ENCODE measurements at places on chromosomes 4 and X. TPM values are rescaled to one million over a fixed set of nuclear protein-coding genes. Genes with fewer than 3 reads are reported as not detected.

- no peak for DNase-seq
- H3K27ac ChIP-seq: no peak overlapping the region
- H3K4me3 ChIP-seq: no peak overlapping the region
- H3K36me3 ChIP-seq: no peaks in the 10 kb centered on the region
- no peaks in the 10 kb centered on the region for H3K4me1 ChIP-seq
- H3K27me3 ChIP-seq: no peaks in the 10 kb centered on the region
Measured at GRCh38 chrX:128739539-128739938, 687.3 kb upstream of the ACTRT1 start.

DNA sequence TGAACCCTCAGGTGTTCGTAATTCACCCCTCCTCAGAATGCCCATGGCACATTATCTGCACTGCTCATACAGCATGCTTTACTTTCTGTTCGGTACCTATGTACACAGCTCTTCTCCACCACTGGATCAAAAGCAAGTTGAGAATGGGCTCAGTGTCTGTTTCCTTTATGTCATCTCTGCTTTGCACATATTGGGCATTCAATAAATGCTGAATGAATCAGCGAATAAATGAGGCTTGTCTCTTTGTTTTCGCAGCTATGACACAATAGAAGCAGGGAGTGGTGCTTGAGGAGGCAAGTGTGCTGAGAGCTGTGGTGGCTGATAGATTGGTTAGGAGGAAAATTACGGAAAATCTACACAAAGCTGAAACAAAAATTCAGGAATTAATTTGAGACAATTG is 109.1 kb upstream of the VMA21 start:
- H3K27ac ChIP-seq: no peak overlapping the region
- no peaks in the 10 kb centered on the region for H3K4me1 ChIP-seq
- H3K27me3 ChIP-seq: no peaks in the 10 kb centered on the region
- no peaks in the 10 kb centered on the region for H3K36me3 ChIP-seq

- no peaks in the 10 kb centered on the region for H3K36me3 ChIP-seq
- no peak overlapping the region for H3K4me3 ChIP-seq
- no peak for DNase-seq
- H3K27me3 ChIP-seq: no peaks in the 10 kb centered on the region
Measured at GRCh38 chr4:142728233-142728632, 117.9 kb downstream of the INPP4B start.

GRCh38 chr4:125254106-125254505 is 60.6 kb upstream of the FAT4 start:
- no peaks in the 10 kb centered on the region for H3K36me3 ChIP-seq
- no peak overlapping the region for H3K4me3 ChIP-seq
- H3K27me3 ChIP-seq: no peaks in the 10 kb centered on the region
- no peak overlapping the region for H3K27ac ChIP-seq
- DNase-seq: no peak

DNA sequence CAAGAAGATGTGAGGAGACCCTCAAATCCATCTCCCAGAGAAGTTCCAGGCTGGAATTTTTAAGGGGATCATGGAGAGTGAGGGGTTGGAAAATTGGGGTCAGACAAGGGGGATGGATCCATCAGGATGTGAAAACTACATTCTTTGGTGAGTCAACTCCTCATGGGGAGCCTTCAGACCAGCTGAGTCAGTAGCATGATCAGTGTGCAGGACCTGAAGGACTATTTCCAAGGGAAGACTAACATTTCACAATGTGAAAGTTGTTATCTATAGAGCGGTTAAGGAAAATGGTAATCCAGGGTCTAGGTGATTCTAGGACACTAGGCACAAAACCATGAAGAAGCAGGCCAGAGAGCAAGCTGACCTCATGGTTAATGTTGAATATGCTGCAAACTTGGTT is 38.6 kb upstream of the CEP135 start:
- no peaks in the 10 kb centered on the region for H3K4me1 ChIP-seq
- no peak overlapping the region for H3K27ac ChIP-seq
- H3K27me3 ChIP-seq: no peaks in the 10 kb centered on the region
- no peak for DNase-seq
- H3K4me3 ChIP-seq: no peak overlapping the region

CT83 gene
- not detected for total RNA-seq

GRCh38 chrX:2696698-2697215 is 5.7 kb downstream of the CD99 start:
- H3K4me1 ChIP-seq: peaks cover 95% of the 10 kb centered on the region
- no peaks in the 10 kb centered on the region for H3K36me3 ChIP-seq
- DNase-seq: peak; percentile 80
- peak overlapping the region; percentile 24 for H3K4me3 ChIP-seq
- H3K27me3 ChIP-seq: no peaks in the 10 kb centered on the region
- H3K27ac ChIP-seq: peak overlapping the region; percentile 39

DNA sequence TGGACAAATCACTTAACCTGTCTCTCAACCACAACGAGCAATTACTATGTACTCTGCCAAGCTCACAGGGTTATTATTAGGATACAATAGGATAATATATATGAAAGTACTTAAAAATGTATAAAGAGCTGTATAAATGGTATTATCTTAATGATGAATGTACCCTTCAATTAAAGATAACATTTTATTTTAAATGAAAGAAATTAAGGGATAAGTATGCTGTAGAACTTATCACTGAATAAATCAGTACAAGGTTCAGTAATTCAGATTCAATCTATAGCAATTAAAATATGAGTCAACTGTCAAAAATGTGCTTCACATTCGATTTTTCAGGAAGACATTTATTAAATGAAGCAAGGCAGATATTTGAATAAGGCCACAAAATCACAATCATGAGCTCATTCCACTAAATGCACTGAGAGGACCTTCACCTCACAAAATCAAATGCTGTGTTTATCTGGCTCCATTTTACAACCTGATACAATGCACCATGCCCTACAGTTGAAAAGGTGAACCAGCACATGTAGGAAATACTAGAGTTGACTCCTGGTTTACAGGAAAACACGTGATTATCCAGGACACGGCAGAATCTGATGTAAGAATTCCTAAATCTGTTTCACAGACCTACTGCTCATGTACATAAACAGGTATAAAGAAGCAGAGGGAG is 4.4 kb downstream of the LRCH2 start:
- no peak for DNase-seq
- H3K36me3 ChIP-seq: no peaks in the 10 kb centered on the region
- H3K27me3 ChIP-seq: peaks cover 3% of the 10 kb centered on the region
- no peak overlapping the region for H3K27ac ChIP-seq

SYN1 gene
- 0.27 TPM for total RNA-seq

DNA sequence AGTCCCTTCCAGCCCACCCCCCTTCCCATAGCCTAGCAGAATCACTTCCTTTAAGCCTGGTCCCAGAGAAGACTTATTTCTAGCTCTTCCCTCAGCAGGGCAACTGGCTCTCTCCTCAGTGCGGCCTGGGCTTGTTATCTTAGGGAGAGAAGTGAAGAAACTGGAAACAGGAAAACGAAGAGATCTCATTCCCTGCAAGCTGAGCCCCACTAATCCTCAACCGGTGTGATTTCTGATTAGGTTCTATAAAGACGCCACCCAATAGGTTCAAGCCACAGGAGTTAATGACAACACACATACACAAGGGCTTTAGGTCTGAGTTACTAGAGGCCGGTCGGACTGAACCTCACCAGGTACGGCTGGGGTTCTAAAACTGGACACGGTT is 3.2 kb downstream of the GSX2 start:
- no peak overlapping the region for H3K27ac ChIP-seq
- H3K4me1 ChIP-seq: peaks cover 45% of the 10 kb centered on the region
- H3K36me3 ChIP-seq: no peaks in the 10 kb centered on the region
- H3K4me3 ChIP-seq: no peak overlapping the region
- no peak for DNase-seq

STAG2 gene
- total RNA-seq: 89.4 TPM

- no peaks in the 10 kb centered on the region for H3K4me1 ChIP-seq
- no peaks in the 10 kb centered on the region for H3K36me3 ChIP-seq
- no peak overlapping the region for H3K4me3 ChIP-seq
- DNase-seq: no peak
- H3K27me3 ChIP-seq: no peaks in the 10 kb centered on the region
Measured at GRCh38 chr4:146439999-146440398, 81.7 kb downstream of the SLC10A7 start.

DNA sequence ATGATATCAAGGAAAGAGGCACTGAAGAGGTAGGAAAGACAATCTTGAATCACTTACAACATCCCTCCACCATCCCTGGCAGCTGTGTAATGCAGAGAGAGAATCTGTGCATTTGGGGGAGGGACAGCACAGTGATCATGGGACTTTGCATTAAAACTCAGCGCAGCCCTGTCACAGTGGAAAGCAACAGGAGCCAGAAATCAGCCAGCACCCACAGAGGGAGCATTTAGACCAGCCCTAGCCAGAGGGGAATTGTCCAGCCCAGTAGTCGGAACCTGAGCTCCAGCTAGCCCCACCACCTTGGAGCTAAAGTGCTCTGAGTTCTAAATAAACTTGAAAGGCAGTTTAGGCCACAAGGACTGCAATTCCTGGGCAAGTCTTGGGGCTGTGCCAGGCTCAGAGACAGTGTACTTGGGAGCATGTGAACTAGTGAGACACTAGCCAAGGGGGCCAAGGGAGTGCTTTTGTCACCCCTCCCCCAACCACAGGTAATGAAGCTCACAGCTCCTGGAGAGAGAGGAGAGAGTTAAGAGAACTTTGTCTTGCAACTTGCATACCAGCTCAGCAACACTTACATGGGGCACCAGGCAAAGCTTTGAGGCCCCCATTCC is 83.9 kb upstream of the FAM241A start:
- H3K4me1 ChIP-seq: no peaks in the 10 kb centered on the region
- H3K4me3 ChIP-seq: no peak overlapping the region
- no peak overlapping the region for H3K27ac ChIP-seq
- no peaks in the 10 kb centered on the region for H3K27me3 ChIP-seq
- DNase-seq: no peak
- H3K36me3 ChIP-seq: no peaks in the 10 kb centered on the region

TSPAN7 gene
- 0.36 TPM for total RNA-seq

DNA sequence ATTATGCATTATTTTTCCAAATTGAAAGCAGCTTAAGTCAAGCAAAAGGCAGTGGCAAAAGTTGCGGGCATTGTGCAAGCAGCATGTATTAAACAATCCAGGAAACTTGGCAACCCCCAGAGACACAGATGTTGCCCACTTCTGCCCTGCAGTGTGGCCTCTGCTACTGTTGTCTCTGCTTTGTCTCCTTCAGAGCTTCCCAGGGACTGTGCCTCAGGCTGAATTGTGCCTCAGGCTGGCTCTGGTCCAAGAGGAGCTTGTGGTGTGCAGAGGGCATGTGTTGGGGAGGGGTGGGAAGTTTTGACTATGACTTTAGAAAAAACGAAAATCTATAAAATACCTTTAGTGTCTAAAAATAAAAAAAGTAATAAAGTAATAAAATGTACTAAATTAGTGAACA is 201.4 kb downstream of the CCSER1 start:
- no peak overlapping the region for H3K4me3 ChIP-seq
- no peaks in the 10 kb centered on the region for H3K27me3 ChIP-seq
- H3K27ac ChIP-seq: no peak overlapping the region
- H3K36me3 ChIP-seq: no peaks in the 10 kb centered on the region
- H3K4me1 ChIP-seq: no peaks in the 10 kb centered on the region

DNA sequence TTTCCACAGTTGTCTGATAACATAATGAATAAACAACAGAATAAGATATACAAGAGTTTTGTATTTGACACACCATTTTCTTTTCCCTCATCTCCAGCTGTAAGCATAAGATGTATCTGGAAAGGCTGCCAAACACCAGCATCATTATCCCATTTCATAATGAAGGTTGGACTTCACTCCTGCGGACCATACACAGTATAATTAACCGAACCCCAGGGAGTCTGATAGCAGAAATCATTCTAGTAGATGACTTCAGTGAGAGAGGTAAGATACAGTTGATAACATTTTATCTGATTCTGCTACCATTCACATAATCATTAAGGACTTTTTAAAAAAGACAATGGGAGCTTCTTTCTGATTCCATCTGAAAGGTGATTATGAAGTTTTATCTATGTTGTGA is 535.2 kb downstream of the GALNTL6 start:
- no peaks in the 10 kb centered on the region for H3K4me1 ChIP-seq
- no peak overlapping the region for H3K27ac ChIP-seq
- no peaks in the 10 kb centered on the region for H3K36me3 ChIP-seq
- DNase-seq: no peak
- no peak overlapping the region for H3K4me3 ChIP-seq
- H3K27me3 ChIP-seq: no peaks in the 10 kb centered on the region

DNA sequence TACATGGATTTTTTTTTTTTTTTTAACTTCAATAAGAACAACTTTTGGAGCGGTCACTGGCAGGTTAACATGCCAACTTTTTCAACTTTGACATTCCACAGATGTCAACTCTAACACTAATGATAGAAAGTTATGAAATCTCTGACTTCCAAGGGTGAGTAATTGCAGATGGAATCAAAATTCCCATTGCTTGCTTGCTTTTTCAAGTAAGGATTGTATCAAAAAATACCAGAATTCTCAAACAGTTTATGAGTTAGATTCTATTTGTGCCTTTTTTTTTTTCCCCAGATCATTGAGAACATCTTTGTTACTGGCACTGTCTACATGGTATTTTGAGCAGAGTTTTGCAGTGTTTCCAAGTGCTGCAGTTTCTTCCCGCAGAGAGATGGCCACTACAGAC is 50.3 kb upstream of the OTUD4 start:
- peaks cover 2% of the 10 kb centered on the region for H3K27me3 ChIP-seq
- no peak overlapping the region for H3K27ac ChIP-seq
- H3K4me1 ChIP-seq: no peaks in the 10 kb centered on the region
- H3K4me3 ChIP-seq: no peak overlapping the region

GRCh38 chrX:40780951-40781350 is 45.6 kb upstream of the MED14 start:
- H3K4me1 ChIP-seq: no peaks in the 10 kb centered on the region
- DNase-seq: no peak
- H3K27me3 ChIP-seq: no peaks in the 10 kb centered on the region

GRCh38 chrX:110964786-110965185 is 131.2 kb upstream of the PAK3 start:
- no peaks in the 10 kb centered on the region for H3K4me1 ChIP-seq
- H3K4me3 ChIP-seq: no peak overlapping the region
- no peaks in the 10 kb centered on the region for H3K36me3 ChIP-seq
- no peak overlapping the region for H3K27ac ChIP-seq

DSPP gene
- total RNA-seq: not detected

GRCh38 chrX:77446908-77447652 is at the start of gene FGF16:
Gene FGF16 (plus strand): TSS chrX:77447389. CDS start chrX:77447675, 286 bp downstream.
- peaks cover 17% of the 10 kb centered on the region for H3K4me1 ChIP-seq
- no peaks in the 10 kb centered on the region for H3K36me3 ChIP-seq
- peaks cover 25% of the 10 kb centered on the region for H3K27me3 ChIP-seq
- H3K4me3 ChIP-seq: peak within 1 kb of the TSS; percentile 37
- H3K27ac ChIP-seq: no peak within 1 kb of the TSS

DNA sequence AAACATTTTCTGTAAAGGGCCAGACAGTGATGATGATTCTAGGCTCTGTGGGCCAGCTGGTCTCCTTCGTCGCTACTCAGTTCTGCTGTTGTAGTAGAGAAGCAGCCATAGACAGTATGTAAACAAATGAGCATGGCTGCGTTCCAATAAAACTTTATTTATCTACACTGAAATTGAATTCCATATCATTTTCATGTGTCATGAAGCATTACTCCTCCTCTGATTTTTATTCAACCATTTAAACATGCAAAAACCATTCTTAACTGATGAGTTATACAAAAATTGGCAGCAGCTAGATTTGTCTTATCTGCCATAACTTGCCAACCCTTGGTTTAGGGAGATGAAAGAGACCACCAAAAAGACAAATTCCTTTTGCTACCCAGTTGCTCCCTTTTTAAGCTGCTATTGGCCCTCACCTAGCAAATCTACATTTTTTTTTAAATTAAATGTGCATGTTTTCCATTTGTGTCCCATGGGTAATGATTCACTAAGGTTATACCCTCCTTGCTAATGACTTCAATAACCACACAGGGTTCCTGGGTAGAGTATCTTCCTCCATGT is 309.9 kb downstream of the DHX15 start:
- no peak overlapping the region for H3K4me3 ChIP-seq
- DNase-seq: no peak
- no peaks in the 10 kb centered on the region for H3K36me3 ChIP-seq
